ENCODE measurements at places on chromosomes 1 and 21. TPM values are rescaled to one million over a fixed set of nuclear protein-coding genes. Genes with fewer than 3 reads are reported as not detected.
A peak's percentile ranks its signal among the peaks of the same experiment; 100 is the strongest.

The SLC16A4 gene
- total RNA-seq: 0.44 TPM

DNA sequence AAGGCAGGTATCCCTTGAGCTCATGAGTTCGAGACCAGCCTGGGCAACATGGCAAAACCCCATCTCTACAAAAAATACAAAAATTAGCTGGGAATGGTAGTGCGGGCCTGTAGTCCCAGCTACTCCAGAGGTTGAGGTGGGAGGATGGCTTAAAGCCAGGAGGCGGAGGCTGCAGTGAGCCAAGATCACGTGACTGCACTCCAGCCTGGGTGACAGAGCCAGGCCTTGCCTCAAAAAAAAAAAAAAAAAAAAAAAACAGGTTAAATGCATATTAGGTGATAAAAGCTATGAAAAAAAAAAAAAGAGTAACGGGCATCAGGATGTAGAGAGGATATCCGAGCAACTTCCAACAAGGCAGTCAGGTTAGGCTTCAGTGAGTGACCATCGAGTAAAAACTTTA lies 2.8 kb upstream of the SRRM1 start:
- ATAC-seq: no peak

GRCh38 chr1:24898152-24898908 lies 31.7 kb downstream of the RUNX3 start:
- ATAC-seq: peak; percentile 49

GRCh38 chr21:40516335-40516734 lies 330.6 kb downstream of the DSCAM start:
- no peak for ATAC-seq

GRCh38 chr1:174956976-174957375 lies 42.8 kb upstream of the CACYBP start:
- ATAC-seq: no peak

DNA sequence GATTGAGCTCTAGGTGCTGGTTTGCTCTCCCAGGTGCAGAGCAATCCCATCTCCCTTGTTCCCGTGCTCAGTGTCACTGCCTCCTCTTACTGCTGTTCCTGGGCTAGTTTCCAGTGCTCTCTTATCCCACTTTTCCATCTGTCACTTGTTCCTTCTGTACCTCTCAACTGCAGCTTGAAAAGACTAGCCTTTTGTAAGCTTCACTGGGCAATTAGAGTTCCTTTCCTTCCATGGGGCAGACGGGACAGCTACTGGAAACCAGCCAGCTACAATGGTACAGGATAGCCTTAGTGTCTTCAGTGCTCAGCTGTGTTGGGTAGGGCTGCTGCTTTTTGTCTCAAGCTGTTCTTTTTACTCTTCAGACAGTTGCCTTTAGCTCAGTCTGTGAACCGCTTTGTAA lies 31.6 kb downstream of the AGT start:
- no peak for ATAC-seq

The PAQR7 gene
- 11.1 TPM for total RNA-seq

DNA sequence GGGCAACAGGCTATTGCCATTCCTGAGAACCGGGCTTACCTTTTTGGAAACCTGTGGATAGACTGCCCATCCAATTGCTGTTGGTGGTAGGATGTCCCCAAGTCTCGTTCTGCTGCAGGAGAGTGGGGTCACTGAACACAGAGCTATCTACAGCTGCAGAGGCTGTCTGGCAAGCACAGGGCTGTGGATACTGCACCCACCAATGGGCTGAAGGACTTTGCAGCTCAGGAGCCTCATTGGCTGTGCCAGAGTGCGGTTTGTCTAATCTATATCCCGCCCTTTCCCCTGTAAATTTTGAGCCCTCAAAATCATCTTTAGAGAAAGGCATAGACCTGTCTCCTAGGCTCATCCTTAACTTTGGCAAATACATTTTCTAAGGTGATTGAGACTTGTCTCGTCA lies 15.3 kb downstream of the RNF187 start:
- no peak for ATAC-seq

DNA sequence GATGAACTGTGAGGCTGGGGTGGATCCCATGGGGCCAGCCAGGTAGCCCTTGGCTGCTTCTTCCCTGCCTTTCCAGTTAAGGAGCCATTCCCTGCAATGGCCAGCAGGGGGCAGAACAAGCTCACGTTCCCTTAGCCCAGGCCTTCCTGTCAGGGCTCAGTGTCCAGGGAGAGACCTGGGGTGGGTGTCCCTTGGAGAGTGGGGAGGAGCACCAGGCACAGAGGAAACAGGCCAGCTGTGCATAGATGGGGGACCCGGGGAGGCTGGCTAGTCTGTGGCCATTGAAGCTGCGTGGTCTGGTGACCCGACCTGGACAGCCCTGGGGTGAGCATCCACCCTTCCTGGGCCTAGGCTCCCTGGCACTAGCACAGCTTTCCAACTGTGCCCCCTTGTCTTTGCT lies 13.2 kb upstream of the EPS8L3 start:
- peak; percentile 85 for ATAC-seq

The PLA2G2A gene
- 10.9 TPM for total RNA-seq

- ATAC-seq: peak; percentile 76
These were observed 79.1 kb downstream of the NDUFS5 start for GRCh38 chr1:39105061-39105840.

The KRTAP19-3 gene
- total RNA-seq: not detected

DNA sequence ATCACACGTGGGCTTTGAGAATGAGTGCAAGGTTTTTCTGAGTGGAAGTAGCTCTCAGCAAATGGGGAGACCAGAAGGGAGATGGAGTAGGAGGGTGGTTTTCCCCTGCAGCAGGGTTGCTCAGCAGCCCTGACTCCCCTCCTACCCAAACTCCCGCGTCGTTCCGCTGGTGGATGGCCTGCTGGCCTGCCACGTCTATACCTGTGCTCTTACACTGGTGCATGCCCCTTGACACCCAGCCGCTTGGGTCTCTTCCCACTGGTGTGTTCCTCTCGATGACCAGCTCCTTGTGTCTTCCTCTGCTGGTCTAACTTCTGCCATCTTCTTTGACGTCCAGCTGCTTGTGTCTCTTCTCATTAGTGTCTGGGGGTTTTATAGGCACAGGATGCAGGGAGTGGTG lies 1797.9 kb downstream of the NCAM2 start:
- ATAC-seq: no peak

- ATAC-seq: no peak
These were observed 18.0 kb downstream of the SSX2IP start for GRCh38 chr1:84672080-84672854.

DNA sequence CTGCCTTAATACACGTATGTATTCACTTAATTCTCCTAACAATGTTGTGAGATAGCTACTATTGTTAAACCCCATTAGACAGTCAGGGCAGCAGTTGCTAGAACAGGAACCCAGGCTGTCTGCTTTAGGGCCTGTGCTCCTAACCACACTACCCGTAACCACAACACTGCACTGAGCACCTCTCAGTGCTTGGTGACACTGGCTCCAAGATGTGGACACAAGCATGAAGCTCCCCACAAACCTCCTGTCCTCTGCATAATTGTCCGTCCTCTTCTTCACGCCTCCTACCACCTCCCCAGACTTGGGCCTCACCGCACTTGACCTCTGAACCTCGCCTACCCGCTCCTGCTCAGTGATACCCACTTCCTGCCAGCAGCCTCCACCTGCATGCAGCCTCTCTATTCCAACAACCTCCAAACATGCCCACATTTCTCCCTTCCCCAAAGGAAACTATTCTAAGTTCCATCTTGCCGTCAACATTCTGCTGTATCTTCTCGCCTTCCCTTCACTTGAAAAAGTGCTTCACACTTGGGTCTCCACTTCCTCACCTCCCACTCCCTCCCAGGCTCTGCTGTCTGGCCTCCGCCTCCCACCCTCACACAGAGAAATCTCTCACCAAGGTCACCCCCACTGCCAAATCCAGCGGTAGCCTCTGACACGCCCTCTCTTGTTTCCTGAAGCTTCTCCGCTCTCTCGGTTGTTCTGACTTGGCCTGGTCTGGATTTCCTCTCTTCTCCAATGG lies 14.6 kb upstream of the AHDC1 start:
- no peak for ATAC-seq

DNA sequence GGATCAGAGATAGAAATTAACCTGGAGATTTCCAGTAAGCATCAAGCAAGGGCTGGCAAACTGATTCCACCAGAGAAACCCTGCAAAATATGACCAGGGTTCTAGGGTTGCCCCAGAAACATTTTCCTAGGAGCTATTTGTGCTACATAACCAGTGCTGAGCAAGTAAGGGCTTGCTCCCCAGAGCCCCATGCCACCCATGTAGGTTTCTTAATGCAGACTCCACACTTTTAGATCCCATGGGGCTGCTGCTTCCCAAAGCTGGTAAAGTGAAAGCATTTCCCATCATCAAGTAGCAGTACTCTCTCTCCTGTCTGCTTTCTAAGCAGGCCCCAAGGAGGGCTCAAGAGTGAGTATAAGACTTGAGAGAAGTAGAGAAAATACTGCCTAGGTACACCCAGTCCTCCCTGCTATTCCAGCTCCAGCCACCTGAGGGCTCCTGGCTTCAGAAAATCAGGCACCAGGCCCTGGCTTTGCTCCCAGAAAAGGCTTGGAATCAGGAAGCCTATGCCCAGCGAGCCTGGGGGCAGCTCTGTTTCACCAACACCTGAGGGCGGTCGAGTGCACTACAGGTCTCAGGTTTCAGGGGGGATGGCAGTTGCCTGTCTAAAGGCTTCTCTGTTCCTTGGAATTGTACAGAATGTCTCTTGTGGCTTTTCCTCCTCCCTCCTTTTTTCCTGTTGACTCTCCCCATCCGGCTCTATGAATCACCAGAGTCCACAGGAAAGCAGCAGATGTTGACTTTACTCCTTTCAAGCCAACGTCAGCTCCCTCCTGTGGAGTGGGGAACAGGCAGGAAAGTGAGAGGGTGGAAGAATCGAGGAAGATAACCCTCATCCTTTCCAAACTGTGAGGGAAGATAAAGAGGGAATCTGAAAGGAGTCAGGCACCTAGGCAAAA lies 6.2 kb upstream of the ANKRD35 start:
- peak; percentile 85 for ATAC-seq

GRCh38 chr1:21914450-21914849 lies 22.7 kb downstream of the HSPG2 start:
- ATAC-seq: no peak

The ITPKB gene
- total RNA-seq: 10.9 TPM

GRCh38 chr1:82268826-82269225 lies 468.1 kb downstream of the ADGRL2 start:
- no peak for ATAC-seq

- ATAC-seq: no peak
These were observed 20.8 kb upstream of the MYSM1 start for GRCh38 chr1:58720680-58721079.

All from esophagus mucosa (tissue), 1 donor.